Endothelial cell of umbilical vein (primary cell): ENCODE measurements at places on chromosomes 12 and 14. TPM values are rescaled to one million over a fixed set of nuclear protein-coding genes. Genes with fewer than 3 reads are reported as not detected.

The OR4K17 gene
- not detected in 2 replicates for polyA plus RNA-seq

The GDF11 gene
- 10.0 and 11.6 TPM in 2 replicates for polyA plus RNA-seq

The TMEM233 gene
- 0.01 and 0.03 TPM in 2 replicates for polyA plus RNA-seq

GRCh38 chr12:28021704-28022103 is 49.2 kb upstream of the PTHLH start:
- no peak for DNase-seq

- peak; percentile 50 for DNase-seq
These were observed 603 bp downstream of the PABPN1 start for GRCh38 chr14:23321572-23322547.

DNA sequence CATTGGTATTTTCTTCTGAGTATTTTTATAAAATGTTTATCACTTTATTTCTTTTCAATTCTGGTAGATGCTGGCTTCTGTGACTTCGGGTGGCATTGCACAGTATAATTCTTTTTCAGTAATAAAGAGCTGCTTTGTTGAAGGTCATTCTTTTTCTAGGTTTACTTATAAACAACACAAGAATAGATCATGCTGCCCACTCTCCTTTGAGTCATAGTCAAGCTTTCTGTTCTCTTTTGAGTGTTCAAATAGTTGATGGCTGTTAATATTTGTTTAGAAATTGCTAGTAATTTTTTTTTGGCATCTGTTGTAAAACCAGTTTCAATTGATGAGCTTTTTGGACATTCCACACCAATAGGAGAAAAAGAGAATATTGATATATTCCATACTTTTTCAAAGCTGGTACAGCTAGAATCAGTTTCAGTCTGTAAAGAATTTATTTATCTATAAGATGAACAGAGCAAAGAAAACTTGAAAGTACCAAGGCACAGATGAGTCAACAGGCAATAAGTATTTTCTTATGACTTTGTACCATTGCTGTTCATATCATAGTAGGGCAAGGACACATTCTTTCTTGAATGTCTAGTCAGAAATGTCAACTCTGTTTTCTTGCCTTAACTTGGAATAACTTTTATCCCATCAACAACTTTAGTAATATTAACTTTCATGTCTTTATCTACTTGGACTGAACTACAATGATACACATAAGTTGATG is 513.0 kb upstream of the SEL1L start:
- no peak for DNase-seq

DNA sequence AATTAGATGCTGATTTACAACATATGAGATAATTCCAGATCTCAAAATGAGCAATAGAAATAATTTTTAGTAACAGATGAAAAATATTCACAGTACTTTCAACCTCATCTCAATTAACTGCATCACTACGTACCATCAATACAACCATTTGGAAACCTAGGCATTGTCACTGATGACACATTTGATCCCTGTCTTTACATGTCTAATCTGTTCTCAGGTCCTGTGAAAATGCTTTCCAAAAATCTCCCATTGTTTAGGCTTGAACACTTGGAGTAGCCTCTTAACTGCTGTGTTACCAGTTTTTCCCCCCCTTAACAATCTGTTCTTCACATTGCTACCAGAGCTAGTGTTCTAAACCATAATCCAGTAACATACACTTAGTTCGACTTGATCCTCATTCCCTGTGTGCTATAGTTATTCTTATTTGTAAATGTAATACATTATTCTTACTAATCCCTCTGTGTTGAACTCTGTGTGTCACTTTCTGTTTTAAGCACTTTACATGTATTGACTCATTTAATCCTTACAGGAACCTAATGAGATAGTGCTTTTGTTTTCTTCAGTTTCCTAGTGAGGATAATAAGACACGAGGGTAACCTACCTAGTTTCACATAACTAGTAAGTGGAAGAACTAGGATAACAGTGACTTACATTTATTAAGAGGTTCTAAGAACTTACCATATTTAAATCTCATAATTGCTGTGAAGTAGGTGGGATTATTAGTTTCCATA is 41.7 kb downstream of the LARP4 start:
- no peak for DNase-seq

GRCh38 chr12:76311796-76312195 is 36.4 kb downstream of the BBS10 start:
- no peak for DNase-seq

- no peak for DNase-seq
These were observed 158.6 kb downstream of the TMEM121 start for GRCh38 chr14:105685003-105685402.

DNA sequence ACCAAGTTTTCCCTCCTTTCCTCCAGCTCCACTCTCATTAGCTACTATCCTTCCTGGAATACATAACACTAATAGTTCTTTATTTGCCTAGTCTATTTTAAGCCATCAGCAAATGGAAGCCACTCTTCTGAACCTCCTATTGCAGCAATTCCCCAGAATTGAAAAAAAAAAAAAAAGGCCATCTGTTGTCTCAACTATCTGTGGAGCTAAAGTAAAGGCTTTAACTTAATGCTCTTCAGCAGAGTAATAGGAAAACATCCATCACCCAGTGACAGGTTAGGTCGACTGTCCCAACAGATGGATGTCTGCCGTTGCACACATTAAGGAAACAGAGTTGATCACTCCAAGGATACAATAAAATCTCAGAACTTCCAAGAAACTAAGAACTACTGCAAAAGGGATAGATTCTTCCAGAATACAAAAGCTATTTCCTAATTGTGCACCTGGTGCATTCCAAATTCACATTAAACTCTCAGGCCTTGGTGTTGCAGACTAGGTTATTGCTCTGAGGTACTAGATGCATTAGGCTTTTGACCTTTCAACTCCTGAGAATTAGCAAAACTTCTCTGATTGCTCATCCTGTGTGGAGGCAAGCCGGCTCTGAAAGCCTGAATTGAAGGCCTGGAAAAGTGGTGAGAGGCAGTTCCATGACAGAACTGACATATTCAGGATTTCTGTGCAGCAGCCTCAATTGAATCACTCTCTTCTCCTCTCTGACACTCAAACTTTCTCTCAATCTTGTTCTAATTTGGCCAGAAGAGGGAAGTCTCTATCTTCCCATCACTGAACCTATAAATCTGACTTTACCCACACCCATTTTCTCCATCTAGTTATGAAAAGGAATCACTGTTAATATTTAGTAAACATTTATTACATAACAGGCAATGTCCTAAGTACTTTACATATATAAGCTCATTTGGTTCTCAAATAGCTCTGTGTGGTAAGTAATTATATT is 238.4 kb upstream of the HMGA2 start:
- DNase-seq = no peak

DNA sequence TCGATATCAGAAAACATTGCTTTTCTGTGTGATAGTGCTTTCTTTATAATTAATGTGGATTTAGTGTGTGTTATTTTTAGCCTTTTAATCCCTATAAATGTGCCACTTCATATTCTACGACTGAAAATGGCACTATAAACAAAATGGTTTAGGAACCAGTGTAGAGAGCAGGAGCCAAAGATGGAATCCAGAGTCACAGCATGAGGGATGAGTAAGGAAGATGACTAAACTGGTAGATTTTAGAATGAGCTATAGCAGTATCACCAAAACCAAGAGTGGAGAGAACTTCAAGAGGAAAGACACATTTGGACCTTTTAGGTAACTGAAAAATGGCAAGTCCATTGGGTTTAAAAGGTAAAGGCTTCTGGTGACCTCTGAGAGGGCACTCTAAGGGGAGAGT is 887.2 kb downstream of the NRXN3 start:
- DNase-seq = no peak
